ENCODE measurements at places on chromosomes 1 and 21.

- no peaks in the 10 kb centered on the region for H3K27me3 ChIP-seq
- H3K4me1 ChIP-seq = no peaks in the 10 kb centered on the region
- H3K27ac ChIP-seq = no peak overlapping the region
- H3K4me3 ChIP-seq = no peak overlapping the region
Measured at GRCh38 chr1:240649733-240650721, 38.1 kb upstream of the GREM2 start.

GRCh38 chr1:158818560-158818959 is 12.6 kb upstream of the MNDA start:
- H3K36me3 ChIP-seq = no peaks in the 10 kb centered on the region
- H3K4me3 ChIP-seq = no peak overlapping the region
- no peak overlapping the region for H3K27ac ChIP-seq
- no peak for DNase-seq
- H3K27me3 ChIP-seq = no peaks in the 10 kb centered on the region
- no peaks in the 10 kb centered on the region for H3K4me1 ChIP-seq

- H3K4me1 ChIP-seq = no peaks in the 10 kb centered on the region
- H3K4me3 ChIP-seq = no peak overlapping the region
- H3K36me3 ChIP-seq = no peaks in the 10 kb centered on the region
- no peak for DNase-seq
- no peak overlapping the region for H3K27ac ChIP-seq
Measured at GRCh38 chr1:216140730-216141524, 282.3 kb downstream of the USH2A start.

GRCh38 chr1:150003801-150004200 is 6.7 kb downstream of the OTUD7B start:
- no peaks in the 10 kb centered on the region for H3K27me3 ChIP-seq
- no peak overlapping the region for H3K4me3 ChIP-seq
- H3K4me1 ChIP-seq = peaks cover 38% of the 10 kb centered on the region
- no peak overlapping the region for H3K27ac ChIP-seq
- DNase-seq = no peak

GRCh38 chr1:212255705-212256307 is 29.4 kb upstream of the PPP2R5A start:
- DNase-seq = no peak
- H3K27ac ChIP-seq = no peak overlapping the region
- H3K36me3 ChIP-seq = no peaks in the 10 kb centered on the region
- peaks cover 28% of the 10 kb centered on the region for H3K4me1 ChIP-seq

DNA sequence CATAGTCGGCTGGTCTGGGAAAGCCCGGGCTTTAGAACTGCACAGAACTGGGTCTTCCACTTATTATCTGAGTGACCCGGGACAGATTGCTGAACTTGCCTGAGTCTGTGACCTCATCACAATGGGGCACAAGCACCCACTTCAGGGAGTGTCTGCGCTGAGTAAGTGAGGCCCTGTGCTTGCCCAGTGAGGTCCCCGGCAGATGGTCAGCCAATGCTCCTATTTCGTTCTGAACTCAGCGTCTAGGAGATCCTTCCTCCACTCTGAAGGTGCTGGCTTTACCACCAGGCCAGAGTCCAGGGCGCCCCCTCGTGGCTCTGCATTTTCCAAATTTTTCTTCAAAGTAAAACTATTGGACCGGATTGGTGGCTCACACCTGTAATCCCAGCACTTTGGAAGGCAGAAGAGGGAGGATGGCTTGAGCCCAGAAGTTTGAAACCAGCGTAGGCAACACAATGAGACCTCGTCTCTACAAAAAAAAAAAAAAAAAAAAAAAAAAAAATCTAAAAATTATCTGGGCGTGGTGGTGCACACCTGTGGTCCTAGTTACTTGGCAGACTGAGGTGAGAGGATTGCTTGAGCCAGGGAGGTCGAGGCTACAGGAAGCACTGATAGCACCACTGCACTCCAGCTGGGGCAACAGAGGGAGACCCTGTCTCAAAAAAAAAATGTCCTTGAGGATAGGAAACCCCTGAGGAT is 61.7 kb downstream of the FCRL5 start:
- no peak overlapping the region for H3K4me3 ChIP-seq
- H3K27me3 ChIP-seq = no peaks in the 10 kb centered on the region
- no peak overlapping the region for H3K27ac ChIP-seq
- H3K4me1 ChIP-seq = no peaks in the 10 kb centered on the region
- no peaks in the 10 kb centered on the region for H3K36me3 ChIP-seq
- peak; percentile 84 for DNase-seq

DNA sequence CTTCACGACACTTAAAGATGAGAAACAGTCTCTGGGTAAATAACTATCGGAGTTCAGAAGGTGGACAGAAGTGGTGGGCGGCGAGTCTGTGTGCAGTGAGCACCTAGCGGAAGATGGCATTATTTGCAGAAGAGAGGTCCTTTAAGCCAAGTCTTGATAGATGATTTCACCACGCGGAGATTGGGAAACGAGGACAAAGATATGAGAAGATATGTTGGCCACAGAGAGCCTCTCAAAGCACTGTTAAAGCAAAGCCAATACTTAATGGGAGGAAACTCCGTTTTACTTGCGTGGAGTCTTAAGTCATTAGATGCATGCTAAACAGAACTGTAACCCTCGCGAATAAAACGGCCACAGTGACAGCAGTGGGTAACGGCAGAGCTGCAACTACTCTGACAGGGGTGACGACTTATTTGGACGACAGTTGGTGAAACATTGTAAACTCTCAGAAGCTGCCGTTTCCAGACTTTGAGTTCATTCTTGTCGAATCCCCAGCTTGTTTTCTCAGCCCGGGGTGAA is 577 bp upstream of the CEP350 start:
- H3K27ac ChIP-seq = peak overlapping the region; percentile 97
- H3K4me1 ChIP-seq = peaks cover 6% of the 10 kb centered on the region
- no peaks in the 10 kb centered on the region for H3K36me3 ChIP-seq
- no peaks in the 10 kb centered on the region for H3K27me3 ChIP-seq
- H3K4me3 ChIP-seq = peak overlapping the region; percentile 41
- peak; percentile 44 for DNase-seq

All from body of pancreas (tissue), 4 donors.